Naive thymus-derived CD4-positive, alpha-beta T cell (primary cell): ENCODE measurements at places on chromosomes 12 and 14. TPM values are rescaled to one million over a fixed set of nuclear protein-coding genes. Genes with fewer than 3 reads are reported as not detected.
A peak's percentile ranks its signal among the peaks of the same experiment; 100 is the strongest.

DNA sequence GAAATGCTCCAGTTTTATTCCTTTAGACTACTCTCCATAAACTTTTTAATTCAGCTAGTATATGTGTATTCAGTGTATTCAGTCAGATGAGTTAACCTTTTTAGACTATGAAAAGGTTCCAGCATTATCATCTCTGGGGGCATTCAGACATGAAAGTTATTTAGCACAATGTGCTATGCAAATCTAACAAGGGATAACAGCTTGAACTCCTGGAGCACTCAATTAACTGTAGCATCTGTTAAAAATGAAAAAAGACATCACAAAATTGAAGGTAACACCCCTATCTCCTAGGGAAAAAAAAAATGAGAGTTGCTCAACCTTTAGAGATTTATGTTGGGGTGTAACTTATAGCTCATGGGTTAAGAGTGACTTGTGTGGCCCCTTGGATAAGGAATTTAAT, 211.5 kb downstream of the PHLDA1 start:
- H3K4me3 ChIP-seq = no peak overlapping the region
- H3K27me3 ChIP-seq = no peaks in the 10 kb centered on the region
- H3K27ac ChIP-seq = no peak overlapping the region
- no peak for DNase-seq
- peaks cover 2% of the 10 kb centered on the region for H3K4me1 ChIP-seq
- H3K36me3 ChIP-seq = no peaks in the 10 kb centered on the region

DNA sequence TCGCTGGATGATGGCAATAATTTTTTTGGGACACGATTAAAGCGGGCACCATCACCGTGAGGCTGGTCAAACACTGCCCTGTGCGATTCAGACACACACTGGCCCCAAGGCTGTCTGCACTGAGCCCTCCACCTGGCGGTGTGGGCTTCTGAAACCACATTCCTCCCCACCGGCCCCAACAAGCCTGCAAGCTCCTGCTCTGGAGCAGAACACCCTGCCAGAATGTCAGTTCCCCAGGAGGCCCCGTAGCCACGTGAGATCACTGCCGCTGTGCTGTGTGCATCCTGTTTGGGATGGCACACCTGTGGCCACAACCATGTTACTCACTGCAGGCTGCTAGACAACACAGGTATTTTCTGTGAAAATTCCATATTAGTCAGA, 7.9 kb downstream of the GSC start:
- peaks cover 4% of the 10 kb centered on the region for H3K27me3 ChIP-seq
- no peak overlapping the region for H3K27ac ChIP-seq

DNA sequence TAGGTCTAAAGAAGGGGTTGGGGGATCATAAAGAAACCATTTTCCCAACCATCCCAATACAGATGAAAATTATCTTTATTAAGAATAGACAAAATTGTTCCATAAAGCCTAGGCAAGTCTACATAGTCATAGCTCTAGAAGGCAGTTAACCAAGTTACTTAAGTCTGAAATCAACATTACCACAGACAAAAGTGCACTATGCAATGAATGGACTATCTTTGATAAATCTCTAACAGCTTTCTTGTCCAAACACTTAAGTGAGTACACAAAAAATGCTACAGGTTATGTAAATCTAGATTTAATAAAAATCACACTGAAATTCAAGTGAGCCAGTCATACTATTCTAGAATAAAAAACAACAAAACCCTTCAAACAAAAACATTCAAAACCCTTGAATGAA, 87.0 kb upstream of the GPHB5 start:
- no peaks in the 10 kb centered on the region for H3K27me3 ChIP-seq
- H3K4me3 ChIP-seq = no peak overlapping the region
- H3K36me3 ChIP-seq = no peaks in the 10 kb centered on the region
- no peak overlapping the region for H3K27ac ChIP-seq
- DNase-seq = no peak

DNA sequence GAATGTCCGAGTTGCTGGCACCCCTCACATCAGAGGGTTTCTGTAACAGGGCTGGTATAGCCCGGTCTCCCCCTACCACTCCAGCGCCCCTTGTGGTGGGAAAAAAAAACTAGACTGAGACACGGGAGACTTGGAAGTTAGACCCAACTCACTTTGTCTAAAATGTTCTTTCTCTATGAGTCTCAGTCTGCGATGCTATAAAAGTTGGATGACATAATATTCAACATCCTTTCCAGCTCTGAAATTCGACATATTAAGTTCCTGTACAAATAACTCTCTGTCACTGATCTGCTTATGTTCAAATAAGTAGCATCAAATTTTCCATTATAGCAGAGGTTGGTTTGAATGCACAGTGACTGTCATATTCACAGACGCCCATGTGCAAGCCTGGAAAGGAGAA, 25.7 kb upstream of the TC2N start:
- no peak overlapping the region for H3K27ac ChIP-seq
- DNase-seq = no peak

DNA sequence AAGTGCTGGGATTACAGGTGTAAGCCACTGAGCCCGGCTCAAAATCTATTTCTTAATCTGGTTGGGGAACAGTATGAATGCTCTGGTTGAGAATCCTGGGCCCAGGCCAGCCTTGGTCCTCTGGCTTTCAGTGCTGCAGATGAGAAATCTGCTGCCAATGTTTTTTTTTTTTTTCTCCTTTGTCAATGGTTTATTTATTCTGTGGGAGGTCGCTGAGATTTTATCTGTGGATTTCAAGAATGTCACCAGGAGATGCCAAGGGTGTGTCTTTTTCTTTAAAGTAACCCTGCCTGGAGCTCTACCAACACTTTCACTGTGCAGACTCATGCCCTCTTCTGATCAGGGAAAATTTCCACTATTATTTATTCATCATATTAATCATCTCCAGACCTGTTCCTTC, 3.6 kb downstream of the SLC25A29 start:
- no peak for DNase-seq
- H3K4me1 ChIP-seq = peaks cover 4% of the 10 kb centered on the region
- H3K36me3 ChIP-seq = no peaks in the 10 kb centered on the region
- H3K4me3 ChIP-seq = no peak overlapping the region
- no peaks in the 10 kb centered on the region for H3K27me3 ChIP-seq

GRCh38 chr14:71588576-71589215, 343.5 kb upstream of the RGS6 start:
- peaks cover 6% of the 10 kb centered on the region for H3K4me1 ChIP-seq
- H3K27ac ChIP-seq = no peak overlapping the region
- H3K36me3 ChIP-seq = no peaks in the 10 kb centered on the region
- H3K27me3 ChIP-seq = no peaks in the 10 kb centered on the region
- no peak for DNase-seq

- H3K4me3 ChIP-seq = no peak overlapping the region
- H3K36me3 ChIP-seq = no peaks in the 10 kb centered on the region
- no peak overlapping the region for H3K27ac ChIP-seq
- H3K4me1 ChIP-seq = no peaks in the 10 kb centered on the region
- no peaks in the 10 kb centered on the region for H3K27me3 ChIP-seq
- no peak for DNase-seq
Observed at GRCh38 chr12:15212930-15213329, 8.3 kb downstream of the RERG start.

- H3K36me3 ChIP-seq = peaks cover 12% of the 10 kb centered on the region
- peak overlapping the region; percentile 81 for H3K27ac ChIP-seq
- peak; percentile 20 for DNase-seq
- H3K4me1 ChIP-seq = peaks cover 43% of the 10 kb centered on the region
- H3K27me3 ChIP-seq = no peaks in the 10 kb centered on the region
Observed at GRCh38 chr12:6533653-6533922, 729 bp upstream of the GAPDH start.

- no peaks in the 10 kb centered on the region for H3K27me3 ChIP-seq
- no peaks in the 10 kb centered on the region for H3K4me1 ChIP-seq
- H3K4me3 ChIP-seq = no peak overlapping the region
- no peak overlapping the region for H3K27ac ChIP-seq
- no peak for DNase-seq
Observed at GRCh38 chr12:113829212-113829611, 136.9 kb downstream of the RBM19 start.

GRCh38 chr12:124296916-124297351, 2.0 kb downstream of the RFLNA start:
- H3K4me1 ChIP-seq = no peaks in the 10 kb centered on the region
- no peak for DNase-seq
- H3K36me3 ChIP-seq = no peaks in the 10 kb centered on the region
- H3K27ac ChIP-seq = no peak overlapping the region
- H3K27me3 ChIP-seq = no peaks in the 10 kb centered on the region

The TOMM20L gene
- total RNA-seq = not detected

The PAWR gene
- 3.6 TPM for total RNA-seq

The SLC5A8 gene
- total RNA-seq = not detected

DNA sequence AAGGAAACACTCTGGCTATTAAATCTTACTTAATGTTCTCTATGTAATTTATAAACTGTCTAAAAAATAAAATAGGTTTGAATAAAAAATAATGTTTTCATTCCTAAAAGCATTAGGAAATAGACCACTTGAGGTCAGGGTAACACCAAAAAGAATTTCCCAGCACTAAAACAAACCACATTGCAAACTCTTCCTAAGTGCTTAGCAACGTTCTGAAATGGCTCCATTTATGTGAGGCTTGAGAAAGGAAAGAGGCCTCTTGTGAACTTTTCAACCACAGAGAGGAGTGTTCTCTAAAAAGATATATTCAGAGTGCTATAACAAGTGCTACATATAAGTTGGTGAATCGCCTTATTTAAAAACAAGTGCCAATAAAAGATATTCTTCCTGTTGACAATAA, 42.7 kb downstream of the ALX1 start:
- no peak for DNase-seq
- no peak overlapping the region for H3K4me3 ChIP-seq
- H3K27me3 ChIP-seq = no peaks in the 10 kb centered on the region
- H3K4me1 ChIP-seq = no peaks in the 10 kb centered on the region
- H3K36me3 ChIP-seq = no peaks in the 10 kb centered on the region
- H3K27ac ChIP-seq = no peak overlapping the region

DNA sequence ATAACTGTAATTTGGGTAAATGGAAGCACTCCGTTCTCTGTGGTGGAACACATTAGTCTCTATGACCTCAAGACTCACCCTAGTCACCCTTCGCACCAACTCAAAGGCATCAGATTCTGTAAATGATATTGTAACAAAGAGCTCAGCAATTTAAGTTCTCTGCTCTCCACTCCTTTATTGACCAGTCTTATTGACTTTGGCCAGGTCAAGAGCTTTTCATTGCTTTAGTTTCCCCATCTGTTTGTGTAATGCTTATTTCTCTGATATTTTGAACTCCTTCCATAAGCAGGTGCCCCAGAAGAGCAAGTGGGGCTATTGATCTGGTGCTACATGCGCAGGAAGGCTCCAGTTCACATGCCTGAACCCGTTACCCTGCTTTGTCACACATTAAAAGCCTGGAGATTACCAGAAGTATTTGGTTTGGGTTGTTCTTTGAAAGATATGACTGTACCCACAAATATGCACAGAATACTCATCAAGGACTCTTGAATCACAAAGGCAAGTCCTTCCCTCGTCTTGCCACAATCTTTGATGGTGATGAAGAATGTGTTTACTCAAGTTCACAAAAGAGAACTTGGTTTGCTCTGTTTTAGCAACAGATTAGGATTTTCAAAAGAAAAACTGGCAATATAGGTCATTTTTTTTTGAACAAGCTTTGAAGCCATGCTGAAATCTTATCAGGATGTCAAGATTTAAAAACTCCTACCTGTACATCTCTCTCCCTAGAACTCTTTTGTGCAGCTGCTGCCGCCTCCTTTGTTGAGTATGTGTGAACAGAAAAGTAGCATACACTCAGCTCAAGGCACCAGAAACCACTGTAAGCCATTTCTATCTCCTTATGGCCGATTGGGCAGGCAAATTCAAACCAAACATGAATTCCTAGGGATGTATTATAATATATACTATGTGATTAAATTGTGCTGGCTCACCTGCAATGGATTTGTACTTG, 193.9 kb downstream of the BCAT1 start:
- H3K4me3 ChIP-seq = no peak overlapping the region
- H3K4me1 ChIP-seq = no peaks in the 10 kb centered on the region
- no peak for DNase-seq
- no peaks in the 10 kb centered on the region for H3K27me3 ChIP-seq

GRCh38 chr12:71548893-71549292, 109.3 kb downstream of the LGR5 start:
- H3K4me1 ChIP-seq = no peaks in the 10 kb centered on the region
- H3K27me3 ChIP-seq = no peaks in the 10 kb centered on the region
- no peak overlapping the region for H3K27ac ChIP-seq

- no peaks in the 10 kb centered on the region for H3K4me1 ChIP-seq
- no peaks in the 10 kb centered on the region for H3K27me3 ChIP-seq
- H3K27ac ChIP-seq = no peak overlapping the region
- no peak for DNase-seq
- no peak overlapping the region for H3K4me3 ChIP-seq
Observed at GRCh38 chr12:111745211-111745610, 21.5 kb upstream of the ALDH2 start.

The GPR162 gene
- 0.31 and 0.38 TPM in 2 replicates for total RNA-seq

- H3K4me3 ChIP-seq = no peak overlapping the region
- H3K27me3 ChIP-seq = no peaks in the 10 kb centered on the region
- H3K27ac ChIP-seq = no peak overlapping the region
- no peaks in the 10 kb centered on the region for H3K4me1 ChIP-seq
- no peak for DNase-seq
Observed at GRCh38 chr12:13273850-13274249, 77.3 kb downstream of the EMP1 start.

The SLC6A13 gene
- 1.5 TPM for total RNA-seq

The TEX22 gene
- total RNA-seq = 6.3 and 8.1 TPM in 2 replicates

The SLC35F4 gene
- not detected in 2 replicates for total RNA-seq

- H3K4me1 ChIP-seq = no peaks in the 10 kb centered on the region
- H3K27ac ChIP-seq = no peak overlapping the region
- no peaks in the 10 kb centered on the region for H3K36me3 ChIP-seq
- DNase-seq = no peak
- no peaks in the 10 kb centered on the region for H3K27me3 ChIP-seq
Observed at GRCh38 chr12:24500831-24501230, 448.1 kb downstream of the BCAT1 start.

GRCh38 chr12:4909410-4909733, 333 bp upstream of the KCNA1 start:
- no peaks in the 10 kb centered on the region for H3K36me3 ChIP-seq
- DNase-seq = no peak
- no peak overlapping the region for H3K4me3 ChIP-seq
- no peaks in the 10 kb centered on the region for H3K27me3 ChIP-seq
- H3K27ac ChIP-seq = no peak overlapping the region

- H3K27me3 ChIP-seq = no peaks in the 10 kb centered on the region
- DNase-seq = no peak
- no peak overlapping the region for H3K27ac ChIP-seq
- no peaks in the 10 kb centered on the region for H3K4me1 ChIP-seq
Observed at GRCh38 chr12:22860926-22861325, 236.0 kb downstream of the ETNK1 start.

The LRRIQ1 gene
- total RNA-seq = not detected in 2 replicates

DNA sequence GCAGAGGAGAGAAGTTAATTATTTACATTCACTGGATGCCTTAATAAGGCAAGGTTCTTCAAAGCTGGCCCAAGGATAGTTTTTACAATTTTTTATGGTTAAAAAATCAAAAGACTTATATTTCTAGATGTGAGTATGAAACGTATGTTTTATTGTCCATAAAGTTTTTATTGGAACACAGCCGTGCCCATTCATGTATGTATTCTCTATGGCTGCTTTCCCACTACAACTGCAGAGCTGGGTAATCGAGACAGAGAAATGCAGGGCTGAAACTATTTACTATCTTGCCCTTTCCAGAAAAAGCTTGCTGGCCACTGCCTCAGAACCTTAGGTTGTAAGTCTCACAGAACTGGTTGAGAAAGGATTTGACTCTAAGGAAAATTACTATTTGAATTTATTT, 16.4 kb downstream of the JKAMP start:
- no peak overlapping the region for H3K27ac ChIP-seq
- H3K27me3 ChIP-seq = no peaks in the 10 kb centered on the region

GRCh38 chr12:113237748-113238147, 16.5 kb downstream of the TPCN1 start:
- DNase-seq = no peak
- no peaks in the 10 kb centered on the region for H3K36me3 ChIP-seq
- peaks cover 20% of the 10 kb centered on the region for H3K4me1 ChIP-seq
- no peak overlapping the region for H3K4me3 ChIP-seq
